Mesendoderm (in vitro differentiated cells): ENCODE measurements at places on chromosomes 12 and 14.

- DNase-seq, result no peak
Measured at GRCh38 chr12:50297027-50297426, 13.7 kb upstream of the LIMA1 start.

DNA sequence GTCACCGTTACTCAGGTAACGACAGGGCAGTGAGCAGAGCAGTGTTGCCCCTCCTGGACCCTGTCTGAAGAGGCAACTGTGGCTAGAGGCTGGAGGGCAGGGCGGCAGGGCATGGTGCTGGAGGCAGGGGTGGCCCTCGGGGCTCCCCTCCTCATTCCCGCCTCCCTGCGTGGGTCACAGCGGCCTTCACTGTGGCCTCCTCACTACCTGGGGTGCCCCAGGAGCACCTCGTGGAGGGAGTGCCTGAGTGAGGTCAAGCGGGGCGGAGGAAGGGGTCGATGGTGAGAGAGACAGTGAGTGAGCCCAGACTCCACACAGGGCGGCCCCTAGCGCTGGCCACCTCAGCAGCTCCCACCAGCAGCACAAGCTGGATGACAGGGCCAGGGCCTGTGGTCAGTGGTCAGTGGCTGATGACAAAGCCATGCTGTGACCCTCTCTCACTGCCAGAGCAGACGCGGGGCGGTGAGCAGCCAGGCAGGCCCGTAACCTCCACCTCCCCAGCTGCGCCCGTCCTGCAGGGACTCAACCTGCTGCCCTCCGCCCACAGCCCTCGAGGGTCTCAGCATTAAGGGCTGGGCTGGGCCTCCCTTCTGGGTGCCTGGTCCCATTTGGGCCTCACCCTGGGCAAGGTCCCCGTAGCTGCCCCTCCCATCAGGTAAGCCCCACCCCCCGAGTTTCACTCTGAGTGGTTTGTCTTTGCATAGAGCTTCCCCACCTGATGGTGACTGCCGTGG is 17.8 kb downstream of the GPR132 start:
- DNase-seq, result no peak

- DNase-seq, result no peak
Measured at GRCh38 chr12:105481392-105482300, 151.2 kb downstream of the C12orf75 start.

DNA sequence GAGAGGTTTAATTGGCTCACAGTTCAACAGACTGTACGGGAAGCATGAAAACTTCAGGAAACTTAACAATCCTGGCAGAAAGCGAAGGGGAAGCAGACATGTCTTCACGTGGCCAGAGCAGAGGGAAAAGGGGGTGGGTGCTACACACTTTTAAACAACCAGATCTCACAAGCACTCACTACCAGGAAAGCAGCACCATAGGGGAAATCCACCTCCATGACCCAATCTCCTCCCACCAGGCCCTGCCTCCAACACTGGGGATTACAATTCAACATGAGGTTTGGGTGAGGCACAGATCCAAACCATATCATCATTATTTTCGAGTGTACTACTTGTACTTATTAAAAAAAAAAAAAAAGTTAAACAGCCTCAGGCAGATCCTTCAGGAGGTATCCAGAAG is 29.9 kb downstream of the RXYLT1 start:
- DNase-seq, result no peak

GRCh38 chr12:122979001-122979907 is 1.2 kb upstream of the ARL6IP4 start:
- no peak for DNase-seq
